ENCODE measurements at places on chromosomes 2 and 18.

GRCh38 chr2:54629914-54630857 lies 93.3 kb upstream of the EML6 start:
- DNase-seq, result no peak

GRCh38 chr18:32683044-32683443 lies 89.8 kb downstream of the KLHL14 start:
- DNase-seq, result no peak

DNA sequence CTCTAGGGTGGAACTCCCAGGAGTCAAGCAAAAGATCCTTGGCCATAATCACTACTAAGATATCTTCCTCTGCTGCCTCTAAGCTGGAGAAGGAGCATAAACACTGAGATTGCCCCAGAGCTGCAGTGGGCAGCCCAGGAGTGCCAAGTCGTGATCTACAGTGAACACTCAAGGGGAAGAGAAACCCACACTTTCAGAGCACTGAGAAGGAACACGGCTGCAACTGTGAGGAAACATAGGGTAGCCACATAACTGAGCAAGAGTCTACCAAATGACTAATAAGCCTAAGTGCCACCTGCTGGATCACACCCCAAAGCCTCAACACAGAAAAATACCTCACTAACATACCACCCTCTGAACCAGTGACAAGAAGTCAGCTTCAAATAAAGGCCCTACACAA lies 79.6 kb upstream of the RAB12 start:
- DNase-seq, result no peak

DNA sequence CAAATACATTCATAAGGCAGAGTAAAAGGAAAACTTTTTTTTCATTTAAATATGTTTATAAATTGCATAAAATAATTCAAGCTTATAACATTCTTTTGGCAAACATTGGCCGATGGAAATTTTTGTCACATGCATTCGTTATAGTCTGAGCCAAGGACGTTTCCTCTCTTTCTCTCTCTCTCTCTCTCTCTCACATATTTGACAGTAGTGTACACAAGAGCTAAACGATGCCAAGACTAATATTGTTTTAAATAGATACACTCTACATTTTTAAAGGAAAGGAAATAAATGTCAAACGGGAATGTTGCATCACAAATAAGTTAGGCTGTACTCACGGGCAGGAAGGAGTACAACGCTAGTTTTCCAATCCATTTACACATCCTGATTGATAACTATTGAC lies 251.1 kb upstream of the SMIM21 start:
- DNase-seq, result no peak

GRCh38 chr2:135337071-135337470 lies 193.9 kb downstream of the ZRANB3 start:
- no peak for DNase-seq

Measured in AG09309 (cell line).